Left renal pelvis (tissue), 4 donors: ENCODE measurements at places on chromosomes 4 and X. TPM values are rescaled to one million over a fixed set of nuclear protein-coding genes. Genes with fewer than 3 reads are reported as not detected.

Gene TRIM60
- not detected for polyA plus RNA-seq

Gene CENPC
- 24.9 TPM for polyA plus RNA-seq

Gene MAGED4B
- polyA plus RNA-seq, result 75.5 TPM

Gene SPANXN3
- not detected for polyA plus RNA-seq

Gene ALPK1
- 14.9 TPM for polyA plus RNA-seq

Gene NHS
- 15.5 TPM for polyA plus RNA-seq

- no peak for DNase-seq
Measured at GRCh38 chr4:100016191-100016590, 66.1 kb upstream of the H2AZ1 start.

GRCh38 chr4:31080887-31081286 lies 360.7 kb downstream of the PCDH7 start:
- DNase-seq, result no peak

GRCh38 chr4:39792529-39792928 lies 94.6 kb downstream of the UBE2K start:
- DNase-seq, result no peak

GRCh38 chr4:21882051-21882839 lies 66.3 kb downstream of the KCNIP4 start:
- no peak for DNase-seq

DNA sequence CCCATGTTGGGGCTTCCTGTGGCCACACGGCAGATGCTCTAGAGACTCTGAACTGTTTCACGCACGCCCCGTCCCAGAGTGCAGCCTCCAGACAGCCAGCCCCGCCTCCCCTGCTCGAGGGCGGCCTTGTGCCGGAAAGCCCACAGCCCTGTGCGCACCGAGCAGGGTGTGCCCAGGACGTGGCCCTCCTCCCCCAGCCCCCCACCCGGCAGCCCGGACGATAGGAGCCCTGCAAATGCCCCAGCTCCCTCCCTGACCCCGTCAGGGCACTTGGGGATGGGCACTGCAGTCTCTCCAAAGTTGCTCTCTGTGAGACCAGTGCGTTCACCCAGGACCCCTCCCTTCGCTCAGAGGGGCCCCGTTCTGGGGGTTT lies 37.3 kb downstream of the ADRA2C start:
- DNase-seq, result no peak
